NCI-H187 treated with DMSO at 0.1 percent for 48 hours (cell line): ENCODE measurements at places on chromosomes 6 and 20.
A peak's percentile ranks its signal among the peaks of the same experiment; 100 is the strongest.

- DNase-seq: no peak
Measured at GRCh38 chr6:90681863-90682262, 95.0 kb upstream of the MAP3K7 start.

GRCh38 chr6:148455674-148456558 is 113.3 kb downstream of the SASH1 start:
- no peak for DNase-seq

DNA sequence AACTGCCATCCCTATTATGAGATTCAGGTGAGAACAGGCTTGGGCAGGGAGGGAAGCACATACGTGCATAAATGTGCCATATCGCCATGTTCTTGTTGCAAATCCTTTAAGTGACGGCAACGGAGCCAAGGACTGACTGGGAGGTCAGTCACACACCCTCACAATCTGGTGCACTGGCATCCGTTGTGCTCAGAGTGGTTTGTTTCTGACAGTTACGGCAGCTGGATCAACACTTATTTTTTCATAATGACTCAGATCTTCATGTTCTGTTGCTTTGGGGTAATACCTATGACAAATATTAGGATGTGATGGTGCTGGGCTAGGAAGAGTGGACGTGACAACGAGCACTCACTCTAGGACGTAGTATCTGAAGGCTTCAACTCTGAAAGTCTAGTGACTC is 56.2 kb upstream of the PREP start:
- DNase-seq: no peak

DNA sequence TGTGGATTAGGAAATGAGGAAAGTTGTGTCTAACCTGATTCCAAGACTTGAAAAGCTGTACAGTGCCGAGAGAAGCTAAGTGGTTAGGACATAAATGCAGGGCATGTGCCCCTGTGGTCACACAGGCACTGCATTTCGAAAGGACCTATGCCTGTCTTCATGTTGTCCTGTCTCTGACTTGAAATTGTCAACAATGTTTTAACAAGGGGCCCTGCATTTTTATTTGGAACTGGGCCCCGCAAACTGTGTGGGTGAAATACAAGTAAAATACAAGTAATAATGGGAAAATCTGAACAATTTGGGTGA is 38.8 kb downstream of the MRS2 start:
- DNase-seq: no peak

- no peak for DNase-seq
Measured at GRCh38 chr6:165268987-165269386, 40.4 kb downstream of the C6orf118 start.

GRCh38 chr6:137641474-137642077 is 147.4 kb upstream of the OLIG3 start:
- peak; percentile 40 for DNase-seq

DNA sequence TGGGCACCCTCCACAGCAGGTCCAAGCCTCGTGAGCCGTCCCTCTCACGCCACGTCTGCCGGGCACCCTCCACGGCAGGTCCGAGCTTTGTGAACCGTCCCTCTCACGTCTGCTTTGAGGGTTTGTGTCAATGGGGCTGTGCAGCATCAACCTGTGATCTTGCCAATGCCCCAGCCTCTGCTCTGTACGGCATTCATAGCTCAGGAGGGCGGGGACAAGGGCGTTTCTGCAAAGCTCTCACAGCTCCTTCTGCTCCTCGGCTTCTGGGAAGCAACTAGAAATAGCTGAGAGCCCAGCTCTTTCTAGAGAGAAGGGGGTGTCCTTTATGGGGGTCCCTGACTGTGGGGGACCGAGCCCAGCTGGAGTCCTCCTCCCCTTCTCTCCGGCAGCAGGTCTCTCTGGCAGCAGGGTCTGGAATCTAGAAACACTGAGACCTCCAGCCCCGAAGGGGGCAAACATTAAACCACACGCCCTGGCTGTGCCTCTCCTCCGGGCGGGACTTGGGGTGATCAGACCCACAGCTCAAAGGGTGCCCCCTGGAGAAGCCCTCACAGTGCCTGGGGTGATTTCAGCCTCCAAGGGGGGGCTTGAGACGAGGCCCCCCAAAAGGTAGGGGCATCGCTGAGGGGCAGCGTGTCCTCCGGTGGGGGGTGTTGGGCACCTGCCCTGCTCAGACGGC is 41.2 kb upstream of the CHRNA4 start:
- no peak for DNase-seq

GRCh38 chr6:127950566-127951145 is 49.8 kb upstream of the THEMIS start:
- DNase-seq: no peak

DNA sequence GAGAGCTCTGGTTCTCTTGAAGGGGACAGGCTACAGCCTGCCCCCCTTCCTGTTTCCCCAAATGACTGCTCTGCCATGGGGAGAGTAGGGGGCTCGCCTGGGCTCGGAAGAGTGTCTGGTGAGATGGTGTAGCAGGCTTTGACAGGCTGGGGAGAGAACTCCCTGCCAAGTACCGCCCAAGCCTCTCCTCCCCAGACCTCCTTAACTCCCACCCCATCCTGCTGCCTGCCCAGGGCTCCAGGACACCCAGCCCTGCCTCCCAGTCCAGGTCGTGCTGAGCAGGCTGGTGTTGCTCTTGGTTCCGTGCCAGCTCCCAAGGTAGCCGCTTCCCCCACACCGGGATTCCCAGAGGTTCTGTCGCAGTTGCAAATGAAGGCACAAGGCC is 9.8 kb downstream of the VEGFA start:
- no peak for DNase-seq

GRCh38 chr20:33431797-33432381 is 11.7 kb downstream of the SNTA1 start:
- no peak for DNase-seq

DNA sequence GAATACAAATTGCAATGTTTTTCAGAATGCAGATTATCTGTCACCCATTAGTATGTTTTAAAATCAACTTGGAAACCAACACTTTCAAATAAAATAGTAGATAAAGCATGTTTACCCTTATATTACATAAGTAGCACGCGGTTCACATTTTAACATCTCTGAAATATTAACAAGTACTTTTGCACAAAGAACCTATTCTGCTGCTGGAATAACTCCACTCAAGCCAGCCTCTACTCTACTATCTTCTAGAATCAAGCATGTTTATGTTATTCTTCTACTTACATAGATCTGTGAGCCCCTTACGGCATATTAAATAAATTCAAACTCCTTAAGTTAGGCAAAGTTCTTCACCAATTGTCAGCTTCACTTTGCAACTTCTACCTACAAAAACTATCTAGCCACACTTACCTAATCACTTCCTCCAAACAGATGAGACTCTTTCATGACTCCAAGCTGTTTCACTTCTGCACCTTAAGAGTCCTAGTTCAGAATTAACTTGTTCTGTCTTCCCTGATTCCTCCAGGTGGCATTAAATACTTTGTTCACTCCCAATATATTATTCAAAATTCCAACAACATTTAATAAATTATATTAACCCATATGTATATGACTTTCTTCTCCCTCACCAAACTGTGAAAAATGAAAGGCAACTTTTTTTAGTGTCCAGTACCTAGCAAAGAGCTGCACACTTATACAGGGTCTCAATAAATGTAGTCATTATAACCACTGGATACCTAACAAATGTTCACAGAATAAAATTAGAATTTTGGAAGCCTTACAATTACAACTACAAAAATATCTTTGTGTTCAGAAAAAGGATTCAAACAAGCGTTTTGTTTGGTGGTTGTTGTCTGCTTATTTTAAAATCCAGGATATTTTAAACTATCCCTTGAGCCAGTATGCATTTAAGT is 12.1 kb downstream of the CEP85L start:
- no peak for DNase-seq

DNA sequence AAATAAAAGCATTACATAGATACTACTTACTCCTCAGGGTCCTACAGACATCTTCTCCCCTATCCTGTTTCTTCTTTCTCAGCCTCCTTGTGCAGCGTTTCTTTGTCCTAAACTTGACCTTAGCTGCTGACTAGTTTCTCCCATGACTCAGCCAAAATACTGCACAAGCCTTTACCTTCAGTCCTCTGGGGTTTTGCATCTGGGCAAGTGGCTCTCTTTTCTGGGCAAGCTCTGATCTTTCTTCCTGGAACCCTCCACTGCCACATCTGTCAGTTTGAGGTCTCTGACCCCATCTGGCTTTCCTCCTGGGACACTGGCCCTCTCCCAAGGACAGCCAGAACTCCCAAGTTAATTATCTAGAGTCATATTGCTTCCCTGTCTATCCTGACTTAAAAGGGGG is 838.4 kb downstream of the DHX35 start:
- DNase-seq: no peak

- no peak for DNase-seq
Measured at GRCh38 chr20:17647391-17648314, 34.4 kb downstream of the RRBP1 start.

- DNase-seq: no peak
Measured at GRCh38 chr6:70667256-70667710, 400 bp upstream of the SMAP1 start.

- DNase-seq: no peak
Measured at GRCh38 chr20:49853640-49854039, 41.0 kb downstream of the SLC9A8 start.

GRCh38 chr6:35603326-35604202 is 85.2 kb downstream of the FKBP5 start:
- no peak for DNase-seq

DNA sequence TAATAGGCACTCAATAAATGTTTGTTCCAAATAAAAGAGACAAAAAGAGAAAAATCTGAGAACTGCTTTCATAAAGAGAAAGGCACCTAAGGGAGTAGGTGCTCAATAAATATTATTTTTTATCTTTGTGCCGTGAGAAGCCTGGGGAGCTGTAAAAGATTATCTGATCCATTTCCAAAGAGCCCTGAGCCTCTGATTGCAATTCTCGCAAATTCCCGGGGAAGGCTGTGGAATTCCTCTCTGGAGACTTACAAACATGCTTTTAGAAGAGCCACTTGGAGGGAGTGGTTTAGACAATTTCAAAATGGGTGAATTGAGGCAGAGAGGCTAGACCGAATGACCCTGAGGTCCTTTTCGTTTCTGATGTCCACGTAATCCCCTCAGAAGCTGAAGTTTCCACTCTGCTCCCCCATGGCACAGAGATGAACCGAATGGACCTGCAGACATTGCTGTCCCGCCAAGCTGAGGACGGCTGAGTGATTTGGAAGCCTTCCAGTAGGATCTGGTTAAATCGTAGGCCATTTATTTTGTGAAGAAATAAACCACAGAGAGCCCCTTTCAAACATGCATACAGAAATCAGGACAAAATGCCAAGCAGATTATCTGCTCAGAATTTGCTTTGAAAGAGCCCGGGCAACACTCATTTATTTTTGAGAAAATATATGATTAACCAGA is 77.8 kb downstream of the PKHD1 start:
- no peak for DNase-seq

- DNase-seq: no peak
Measured at GRCh38 chr6:24053057-24053456, 73.0 kb upstream of the NRSN1 start.

- DNase-seq: no peak
Measured at GRCh38 chr6:14422061-14422460, 304.5 kb downstream of the CD83 start.

- no peak for DNase-seq
Measured at GRCh38 chr6:46287681-46288080, 116.9 kb upstream of the ENPP5 start.

DNA sequence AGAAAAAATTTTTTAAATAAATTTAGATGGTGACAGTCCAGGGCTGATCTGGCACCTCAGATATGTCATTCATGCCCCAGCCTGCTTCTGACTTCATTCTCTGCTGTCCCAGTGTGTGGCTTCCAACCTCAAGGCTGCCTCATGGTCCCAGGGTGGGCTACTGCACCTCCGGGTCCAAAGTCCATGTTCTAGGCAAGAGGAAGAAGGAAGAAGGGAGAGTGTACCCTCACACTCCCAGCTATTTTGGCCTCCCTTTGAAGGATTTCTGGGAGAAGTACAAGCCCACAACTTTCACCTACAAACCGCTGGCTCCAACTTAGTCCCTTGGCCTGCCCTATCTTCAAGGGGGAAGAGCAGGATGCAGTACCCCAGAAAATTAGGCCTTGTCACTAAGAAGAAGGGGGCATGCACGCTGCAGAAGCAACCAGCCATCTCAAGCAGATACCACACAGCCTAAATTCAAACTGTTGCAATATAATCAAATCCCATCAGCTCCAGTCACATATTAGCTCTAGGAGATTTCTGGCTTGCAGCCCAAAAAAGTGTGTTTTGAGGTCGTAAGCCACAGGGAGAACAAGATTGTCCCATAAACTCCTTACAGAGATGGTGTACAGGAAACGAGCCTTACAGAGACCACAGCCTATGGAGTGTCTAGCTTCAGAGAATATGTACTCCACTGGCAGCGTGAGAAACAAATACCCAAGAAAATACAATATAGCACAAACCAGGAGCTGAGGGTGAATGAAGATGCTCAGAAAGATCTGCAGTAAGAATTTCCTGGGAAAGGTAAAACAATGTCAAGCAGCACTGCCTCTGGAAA is 906 bp upstream of the BTN3A2 start:
- no peak for DNase-seq

- DNase-seq: no peak
Measured at GRCh38 chr20:48478370-48478769, 349.4 kb downstream of the PREX1 start.

DNA sequence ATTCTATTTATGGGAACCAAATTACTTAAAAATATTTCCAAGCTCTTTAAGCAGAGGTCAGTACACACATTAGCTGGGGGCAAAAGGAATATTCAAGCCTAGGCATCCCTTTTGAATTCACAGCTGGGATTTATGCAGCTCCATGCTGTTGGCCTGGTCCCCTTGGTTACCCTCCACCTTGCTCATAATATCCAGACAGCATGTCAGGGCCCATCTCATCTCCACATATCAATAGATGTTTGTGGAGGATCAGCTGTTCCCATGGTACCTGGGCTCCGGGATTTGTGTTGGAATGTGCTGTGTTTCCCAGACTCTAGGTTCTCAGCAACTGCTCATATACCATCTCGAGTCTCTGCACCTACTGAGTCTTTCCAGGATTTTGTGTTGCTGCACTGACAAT is 534.8 kb downstream of the BMP2 start:
- DNase-seq: no peak

DNA sequence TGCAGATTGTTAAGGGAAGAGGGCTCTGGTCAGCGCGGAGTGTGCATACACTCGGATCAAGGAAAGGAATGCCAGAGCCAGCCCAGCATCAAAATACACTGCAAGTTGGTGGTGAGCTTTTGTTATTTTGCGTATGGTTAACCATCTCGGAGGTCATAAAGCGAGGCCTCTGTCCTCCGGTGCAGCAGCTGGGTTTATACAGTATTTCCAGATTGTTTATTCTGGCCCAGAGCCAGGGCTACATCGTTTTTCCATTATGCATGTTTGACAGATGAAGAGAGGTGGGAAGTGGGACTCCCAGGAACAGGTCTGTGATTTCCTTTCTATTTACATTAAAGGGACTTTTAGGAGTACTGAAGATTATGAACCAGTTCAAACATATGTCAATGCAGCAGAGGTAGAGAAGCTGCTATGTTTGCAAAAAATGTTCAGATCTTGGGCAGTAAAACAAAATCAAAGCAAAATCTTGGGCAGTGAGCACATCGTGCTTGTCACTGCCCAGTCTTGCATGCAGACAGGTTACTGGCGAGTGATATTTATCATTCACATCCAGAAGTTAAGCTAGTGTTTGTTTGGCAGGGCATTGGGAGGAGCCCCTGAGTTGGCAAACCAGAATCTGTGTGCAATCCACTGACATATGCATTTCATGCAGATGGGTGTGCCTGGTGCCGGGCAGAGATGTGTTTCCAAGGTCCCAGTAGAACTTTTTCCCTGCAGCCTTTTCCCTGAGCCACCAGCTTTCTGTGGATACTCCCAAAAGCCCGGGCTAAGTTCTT is 256.3 kb upstream of the TAB2 start:
- DNase-seq: peak; percentile 51

GRCh38 chr20:21234806-21235483 is 68.2 kb upstream of the XRN2 start:
- DNase-seq: no peak

- DNase-seq: no peak
Measured at GRCh38 chr6:161658211-161658610, 384.4 kb upstream of the AGPAT4 start.
